ENCODE measurements at places on chromosomes 13 and 19.
A peak's percentile ranks its signal among the peaks of the same experiment; 100 is the strongest.

- no peak for DNase-seq
Observed at GRCh38 chr19:55305491-55305890, 19.6 kb downstream of the TMEM150B start.

GRCh38 chr19:14472202-14472938 lies 2.8 kb downstream of the PTGER1 start:
- DNase-seq: peak; percentile 94

DNA sequence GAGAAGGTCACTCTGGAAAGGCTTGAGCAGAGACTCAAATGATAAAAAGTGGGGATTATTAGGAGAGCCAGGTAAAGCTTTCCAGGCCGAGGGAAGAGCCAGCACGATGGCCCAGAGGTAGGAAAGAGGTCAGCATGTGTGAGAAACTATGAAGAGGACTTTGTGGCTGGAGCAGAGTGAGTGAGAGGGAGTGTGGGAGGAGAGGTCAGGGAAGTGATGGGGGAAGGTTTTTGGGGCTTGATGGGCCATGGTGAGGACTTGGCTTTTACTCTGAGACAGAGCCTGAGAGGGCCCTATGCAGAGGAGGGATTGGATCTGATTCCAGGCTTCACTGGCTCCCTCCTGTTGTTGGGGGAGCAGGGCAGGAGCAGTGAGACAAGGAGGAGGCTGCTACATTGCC lies 5.3 kb downstream of the CATSPERG start:
- DNase-seq: no peak

DNA sequence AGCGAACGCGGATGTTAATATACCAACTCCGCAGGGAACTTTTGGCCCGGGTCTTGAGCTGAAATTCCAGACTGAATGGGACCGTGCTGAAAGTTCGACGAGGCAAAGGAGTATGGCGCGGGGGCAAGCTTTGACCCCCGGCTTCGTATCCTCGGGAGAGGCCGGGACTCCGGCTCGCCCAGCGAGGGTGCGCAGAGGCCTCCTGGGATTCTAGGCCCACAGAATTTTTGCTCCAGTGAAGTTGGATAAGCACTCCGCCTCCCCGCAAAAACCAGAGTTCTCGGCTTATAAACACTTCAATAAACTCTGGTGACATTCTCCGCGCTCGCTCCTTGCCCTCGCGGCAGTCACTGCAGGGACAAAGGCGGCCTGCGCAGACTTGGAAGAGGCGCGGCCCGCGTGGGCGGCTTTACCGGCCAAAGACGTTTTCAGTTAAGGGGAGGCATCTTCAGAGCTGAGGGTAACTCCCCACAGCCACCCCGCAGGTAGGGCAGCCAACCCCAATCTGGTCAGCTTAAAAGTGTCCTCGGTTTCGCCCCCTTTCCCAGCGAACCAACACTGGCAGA lies 112.6 kb downstream of the KCNRG start:
- no peak for DNase-seq

DNA sequence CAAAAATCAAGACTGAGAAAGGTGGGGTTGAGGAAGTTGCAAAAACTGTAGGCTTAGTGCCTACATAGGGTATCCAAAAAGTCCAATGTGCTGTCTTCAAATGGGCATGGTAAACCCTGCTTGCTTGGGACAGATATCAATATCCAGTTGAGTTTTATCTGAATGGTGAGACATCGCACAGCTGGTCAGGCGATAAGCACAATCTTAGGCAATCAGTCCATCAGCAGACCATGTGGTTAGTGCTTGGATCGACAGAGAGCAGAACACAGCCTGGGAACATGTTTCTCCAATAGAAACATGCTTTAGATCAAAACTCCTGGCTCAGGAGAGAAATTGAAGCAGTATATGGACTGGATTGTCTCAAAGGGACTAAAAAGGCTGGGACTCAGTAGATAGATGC lies 151.3 kb upstream of the IPO5 start:
- no peak for DNase-seq

GRCh38 chr13:114032126-114032799 lies 58.4 kb upstream of the C13orf46 start:
- no peak for DNase-seq

DNA sequence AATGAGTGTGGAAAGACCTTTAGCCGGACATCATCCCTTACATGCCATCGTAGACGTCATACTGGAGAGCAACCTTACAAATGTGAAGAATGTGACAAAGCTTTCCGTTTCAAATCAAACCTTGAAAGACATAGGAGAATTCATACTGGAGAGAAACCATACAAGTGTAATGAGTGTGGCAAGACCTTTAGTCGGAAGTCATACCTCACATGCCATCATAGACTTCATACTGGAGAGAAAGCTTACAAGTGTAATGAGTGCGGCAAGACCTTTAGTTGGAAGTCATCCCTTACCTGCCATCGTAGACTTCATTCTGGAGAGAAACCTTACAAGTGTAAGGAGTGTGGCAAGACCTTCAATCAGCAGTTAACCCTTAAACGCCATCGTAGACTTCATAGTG lies 11.7 kb upstream of the ZNF813 start:
- DNase-seq: no peak

- no peak for DNase-seq
Observed at GRCh38 chr19:7859831-7860713, 14.1 kb downstream of the PRR36 start.

- DNase-seq: no peak
Observed at GRCh38 chr13:84641491-84641890, 759.2 kb upstream of the SLITRK1 start.

- no peak for DNase-seq
Observed at GRCh38 chr13:87087741-87088140, 583.4 kb upstream of the SLITRK5 start.

DNA sequence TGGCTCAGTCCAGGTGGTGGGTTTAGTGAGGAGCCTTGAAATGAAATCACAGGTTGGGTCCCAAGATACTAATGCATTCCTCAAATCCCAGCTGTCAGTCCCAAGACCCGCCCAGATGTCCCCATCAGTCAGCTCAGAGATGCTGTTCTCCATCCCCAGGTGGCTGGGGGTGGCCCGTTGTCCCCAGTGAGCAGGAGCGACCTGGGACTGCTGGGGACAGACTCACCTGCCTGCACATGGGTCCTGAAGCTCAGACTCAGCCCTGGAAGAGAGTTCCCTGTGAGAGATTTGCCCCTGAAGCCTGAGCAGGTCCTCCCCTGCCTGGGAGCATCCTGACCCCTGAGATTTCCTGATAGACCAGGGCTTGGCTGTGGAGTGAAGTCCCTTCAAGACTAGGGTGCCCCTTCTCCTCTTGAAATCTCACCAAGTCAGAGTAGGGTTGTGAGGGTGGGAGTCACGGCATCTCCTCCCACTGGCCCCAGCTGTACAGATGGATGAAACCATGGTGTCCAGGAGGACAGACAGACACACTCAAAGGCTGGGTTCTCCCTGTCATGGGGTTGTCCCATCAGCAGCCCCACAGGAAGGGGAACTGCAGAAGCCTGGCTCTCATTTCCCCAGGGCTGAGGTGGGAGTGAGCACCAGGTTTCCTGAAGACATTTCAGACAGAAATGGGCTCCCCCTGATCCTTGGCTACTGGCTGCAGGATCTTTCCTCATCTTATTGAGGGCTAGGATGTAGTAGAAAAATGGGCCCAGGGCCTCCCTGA lies 14.4 kb downstream of the LILRA5 start:
- no peak for DNase-seq

- no peak for DNase-seq
Observed at GRCh38 chr19:28549680-28550277, 663.2 kb downstream of the UQCRFS1 start.

DNA sequence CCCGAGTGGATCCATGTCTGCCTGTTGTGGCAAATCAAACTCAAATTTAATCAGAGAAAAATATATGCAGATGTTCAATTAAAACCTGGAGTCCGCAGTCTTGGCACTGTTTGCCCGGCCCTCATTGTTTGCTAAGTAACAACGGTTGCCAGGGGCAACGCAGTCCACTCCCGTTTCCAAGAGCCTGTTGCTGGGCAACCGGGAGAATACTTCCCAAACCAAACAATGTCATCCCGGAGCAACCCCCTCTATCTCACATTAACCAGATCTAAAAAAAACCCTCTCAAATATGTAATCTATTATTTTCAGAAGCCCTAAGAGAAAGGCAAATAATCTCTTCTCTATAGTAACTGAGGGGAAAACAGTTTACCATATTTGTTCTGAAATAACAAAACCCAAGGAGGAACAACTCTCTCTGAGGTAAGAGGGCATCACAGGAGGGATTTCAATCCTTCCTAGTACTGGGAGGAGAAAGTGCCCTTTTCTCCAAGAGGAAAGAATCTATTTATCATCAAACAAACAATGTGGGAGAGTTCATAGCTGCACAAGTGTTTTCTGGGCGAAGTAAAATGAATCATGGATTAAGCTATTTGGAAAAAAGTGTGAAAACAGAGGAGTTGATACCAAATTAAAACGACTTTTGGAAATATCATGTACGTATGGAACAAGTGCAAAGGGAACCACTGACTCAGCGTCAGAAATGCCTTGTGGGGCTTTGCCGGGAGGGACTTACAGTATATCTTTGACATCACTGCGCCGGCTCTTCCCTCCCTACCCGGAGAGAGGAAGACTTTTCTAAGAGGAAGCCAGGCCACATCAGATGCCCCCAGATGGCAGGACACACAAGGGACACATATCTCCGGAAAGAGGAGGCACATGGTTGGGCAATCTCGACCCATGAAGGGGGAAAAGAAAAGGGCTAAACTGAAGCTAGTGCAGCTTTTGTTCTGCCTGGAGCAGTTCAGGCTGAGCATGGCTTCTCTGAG lies 43.3 kb downstream of the RFX2 start:
- peak; percentile 97 for DNase-seq

DNA sequence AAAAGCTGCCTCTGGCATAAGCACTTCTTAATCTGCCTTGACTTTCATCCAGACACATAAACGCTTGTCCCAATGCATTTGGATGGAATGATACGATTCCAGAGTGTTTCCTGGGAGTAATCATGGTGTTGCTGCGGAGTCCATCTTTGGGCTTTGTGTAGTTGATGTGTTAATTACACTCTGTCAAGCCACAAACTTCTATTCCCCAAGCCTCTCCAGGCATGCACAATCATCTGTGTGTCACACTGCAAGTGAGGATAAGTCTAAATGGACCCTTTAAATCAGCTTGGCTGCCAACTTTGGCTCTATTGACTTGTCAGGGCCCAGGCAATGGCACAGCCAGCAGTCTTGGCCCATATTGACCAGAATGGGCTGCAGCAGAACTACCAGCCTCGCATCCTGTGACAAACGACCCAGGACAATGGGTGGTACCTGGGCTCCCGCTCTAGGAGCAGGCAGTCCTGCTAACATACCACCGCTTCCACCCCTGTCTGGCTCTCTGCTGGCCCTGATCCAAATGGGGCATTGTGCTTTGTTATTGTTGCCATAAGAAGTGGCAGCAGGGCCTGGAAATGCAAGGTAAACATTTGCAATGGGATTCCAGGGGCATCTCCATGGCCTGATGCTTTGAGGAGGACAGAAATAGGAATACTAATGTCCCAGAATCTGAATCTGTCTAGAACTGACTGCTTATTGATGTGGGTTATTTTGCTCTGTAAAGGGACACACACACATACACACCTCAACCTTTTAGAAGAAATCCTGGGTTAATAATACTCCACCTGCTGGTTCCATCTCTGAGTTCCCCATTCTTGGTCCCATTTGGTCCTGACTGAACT lies 127.2 kb downstream of the DNAJC15 start:
- no peak for DNase-seq
